ENCODE measurements at places on chromosomes 5 and 9.
A peak's percentile ranks its signal among the peaks of the same experiment; 100 is the strongest.

- DNase-seq = peak; percentile 95
These were observed 38.3 kb downstream of the FAM78A start for GRCh38 chr9:131237931-131238401.

DNA sequence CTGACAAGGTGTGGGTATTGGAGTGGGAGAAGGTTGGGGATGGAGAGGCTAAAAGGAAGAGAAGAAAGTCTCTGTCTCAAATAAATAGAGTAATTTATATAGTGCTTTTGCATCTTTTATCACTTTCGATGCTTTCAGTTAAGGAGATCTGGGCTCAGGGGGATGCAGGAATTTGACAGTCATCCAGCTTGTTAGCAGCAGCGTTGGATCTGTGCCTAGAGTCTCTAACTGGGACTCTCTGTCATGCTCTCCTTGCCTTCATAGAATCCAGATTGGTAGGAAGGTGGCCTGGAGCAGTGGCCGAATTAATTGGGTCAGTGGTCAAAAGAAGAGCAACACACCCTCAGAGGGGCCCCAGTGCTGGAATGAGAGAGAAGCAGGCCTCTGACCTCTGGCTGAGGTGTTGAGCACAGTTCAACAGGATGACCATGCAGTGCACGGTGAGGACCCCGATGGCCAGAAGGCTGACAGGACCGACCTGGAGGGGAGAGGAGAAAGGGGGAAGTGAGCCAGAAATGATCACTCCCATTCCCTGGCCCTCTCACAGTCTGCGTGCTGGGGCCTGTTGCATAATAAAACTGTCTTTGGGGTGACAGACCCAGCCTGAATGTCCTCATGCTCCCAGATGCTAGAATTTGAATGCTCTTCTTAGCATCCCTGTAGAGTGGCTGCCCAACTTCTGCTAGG, 7.6 kb downstream of the SLC36A3 start:
- DNase-seq = peak; percentile 8

GRCh38 chr5:175797521-175798038, 73.8 kb upstream of the CPLX2 start:
- no peak for DNase-seq

- no peak for DNase-seq
These were observed 48.3 kb downstream of the ERCC6L2 start for GRCh38 chr9:95923794-95924193.

GRCh38 chr9:36194326-36195000, 3.7 kb downstream of the CLTA start:
- no peak for DNase-seq

GRCh38 chr9:69622676-69623075, 49.5 kb downstream of the APBA1 start:
- no peak for DNase-seq

Measured in hematopoietic multipotent progenitor cell treated with erythropoietin and hydrocortisone succinate and interleukin-3 and kit ligand, for 4 days (in vitro differentiated cells).